Neural progenitor cell (in vitro differentiated cells): ENCODE measurements at places on chromosomes 11 and 22.
A peak's percentile ranks its signal among the peaks of the same experiment; 100 is the strongest.

DNA sequence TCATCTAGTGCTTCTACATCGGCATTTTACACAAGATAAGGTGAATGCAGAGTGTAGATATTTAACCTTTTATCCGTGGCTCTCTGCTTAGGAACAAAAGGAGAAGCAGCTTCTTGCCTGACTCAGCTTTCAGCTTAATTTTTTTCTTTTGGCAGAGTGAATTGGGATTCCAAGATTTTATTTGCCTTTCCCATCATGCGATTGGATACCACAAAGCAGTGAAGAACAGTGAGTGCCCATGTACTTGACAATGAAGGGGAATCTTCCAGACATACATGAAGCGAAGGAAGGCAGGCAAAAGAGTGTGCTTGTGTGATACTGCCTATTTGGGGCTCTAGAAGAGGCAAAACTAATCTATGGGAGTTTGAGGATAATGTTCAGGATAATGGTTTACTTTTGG lies 17.0 kb upstream of the CHKA start:
- DNase-seq: no peak

DNA sequence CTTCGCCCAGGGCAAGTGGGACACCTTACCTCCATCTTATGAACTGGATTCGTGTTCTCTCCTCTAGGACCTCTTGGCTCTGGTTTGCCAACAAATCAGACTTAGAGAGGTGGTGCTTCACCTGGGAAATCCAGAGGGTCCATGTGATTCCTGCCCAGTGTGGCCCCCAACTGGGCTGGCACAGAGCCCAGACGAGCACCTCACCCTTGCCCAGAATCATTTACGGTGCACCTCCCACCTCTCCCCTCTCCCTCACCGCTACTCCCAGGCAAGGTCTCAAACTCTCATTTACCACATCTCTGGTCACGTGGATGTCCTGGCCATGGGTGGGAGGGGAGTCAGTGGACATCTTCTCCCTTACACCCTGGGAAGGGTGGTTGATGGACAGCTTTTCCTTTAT lies 1.1 kb downstream of the SPATA19 start:
- DNase-seq: no peak

DNA sequence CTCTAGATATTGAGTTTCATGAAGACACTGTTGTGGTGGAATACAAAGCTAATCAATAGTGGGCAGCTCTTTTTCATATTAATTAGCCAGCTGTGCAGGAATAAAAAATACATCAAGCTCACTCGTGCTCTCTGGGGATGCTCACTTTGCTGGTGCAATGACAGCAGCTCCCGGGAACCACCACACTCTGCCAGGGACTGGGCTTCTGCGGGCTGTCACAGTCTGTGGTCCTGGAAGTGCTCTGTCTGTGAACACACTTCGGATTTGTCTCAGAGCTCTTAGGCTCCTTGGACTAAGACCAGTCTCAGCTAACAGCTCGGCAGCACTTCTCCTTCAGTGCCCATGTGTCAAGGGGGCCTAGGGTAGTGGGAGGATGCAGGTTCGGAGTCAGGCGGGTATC lies 393.5 kb downstream of the TENM4 start:
- DNase-seq: no peak

GRCh38 chr11:19509215-19509614 lies 203.4 kb upstream of the NAV2 start:
- peak; percentile 25 for DNase-seq

- no peak for DNase-seq
Observed at GRCh38 chr11:78643676-78644056, 69.0 kb upstream of the NARS2 start.

GRCh38 chr22:32317524-32317923 lies 40.1 kb upstream of the RFPL3 start:
- no peak for DNase-seq

DNA sequence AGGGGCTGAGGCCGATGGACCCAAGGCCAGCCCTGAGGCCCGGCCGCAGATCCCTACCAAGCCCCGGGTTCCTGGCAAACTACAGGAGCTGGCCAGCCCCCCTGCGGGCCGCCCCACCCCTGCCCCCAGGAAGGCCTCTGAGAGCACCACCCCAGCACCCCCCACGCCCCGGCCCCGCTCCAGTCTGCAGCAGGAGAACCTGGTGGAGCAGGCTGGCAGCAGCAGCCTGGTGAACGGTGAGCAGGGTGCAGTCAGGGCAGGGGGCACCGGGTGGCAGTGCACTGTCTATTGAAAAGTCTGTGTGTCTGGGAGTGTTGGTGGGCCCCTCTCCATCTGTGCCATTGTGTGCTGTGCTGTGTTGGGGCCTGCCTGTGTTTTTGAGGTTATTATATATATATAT lies 16.1 kb downstream of the MICALL1 start:
- DNase-seq: no peak

DNA sequence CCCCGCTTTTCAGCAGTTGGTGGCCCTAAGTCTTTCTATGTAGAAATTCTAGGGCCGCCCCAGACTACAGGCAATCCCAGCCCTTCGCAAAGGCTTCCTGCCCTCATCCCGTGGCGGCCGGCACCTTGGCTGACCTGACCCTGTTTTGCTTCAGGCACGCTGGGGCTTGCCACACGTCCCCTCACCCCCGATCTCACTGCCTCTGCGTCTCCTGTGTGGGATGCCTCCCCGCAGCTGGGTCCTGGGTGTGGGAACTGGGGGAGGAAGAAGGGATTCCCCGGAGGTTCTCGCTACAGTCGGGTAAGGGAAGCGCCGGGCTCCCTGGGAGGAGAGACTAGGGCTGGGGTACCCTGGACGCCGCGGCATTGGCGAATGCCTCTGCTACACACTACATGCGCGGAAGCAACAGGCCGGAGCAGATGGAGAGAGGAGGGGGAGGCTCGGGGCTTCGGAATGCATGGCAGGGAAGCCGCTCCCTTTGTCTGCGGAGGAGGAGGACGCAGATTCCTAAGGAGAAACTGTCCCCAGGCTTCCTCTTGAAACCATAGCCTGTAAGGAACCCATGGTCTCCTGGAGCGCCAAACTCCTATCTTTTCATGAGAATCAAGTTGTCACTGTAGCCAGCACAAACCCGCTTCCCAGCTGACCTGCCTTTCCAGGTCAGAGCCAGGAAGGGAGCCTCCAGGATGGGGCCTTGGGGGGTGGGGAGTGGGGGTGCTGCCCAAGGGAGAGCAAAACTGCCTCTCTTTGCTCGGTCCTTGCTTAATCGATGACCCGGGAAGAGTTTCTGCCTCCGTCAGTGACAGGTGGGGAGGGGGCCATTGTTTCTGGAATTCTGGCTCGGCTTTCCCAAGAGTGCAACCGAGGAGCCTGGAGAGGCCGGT lies 1.4 kb downstream of the DTX4 start:
- peak; percentile 90 for DNase-seq

GRCh38 chr22:26041931-26042330 lies 127.3 kb upstream of the SEZ6L start:
- no peak for DNase-seq

DNA sequence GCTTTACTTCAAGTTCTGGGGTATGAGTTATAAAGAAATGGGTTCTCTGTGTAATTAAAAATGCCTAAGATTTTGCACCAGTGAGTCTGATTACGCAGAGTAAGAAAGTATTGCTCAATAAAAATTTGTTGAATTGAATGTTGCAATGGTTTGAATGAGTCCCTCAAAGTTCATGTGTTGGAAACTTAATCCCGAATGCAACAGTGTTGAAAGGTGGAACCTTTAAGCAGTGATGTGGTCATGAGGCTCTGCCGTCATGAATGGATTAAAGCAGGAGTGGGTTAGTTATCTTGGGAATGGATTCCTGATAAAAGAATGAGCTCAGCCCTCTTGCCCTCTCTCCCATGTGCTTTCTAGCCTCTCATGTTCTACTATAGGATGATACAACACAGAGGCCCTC lies 52.6 kb upstream of the SESN3 start:
- DNase-seq: no peak

GRCh38 chr11:46422588-46422987 lies 31.0 kb upstream of the CHRM4 start:
- DNase-seq: no peak

GRCh38 chr11:107858217-107859070 lies at the start of gene SLC35F2:
SLC35F2 (minus strand) TSS chr11:107858787; CDS start chr11:107858767, 20 bp downstream.
- DNase-seq: peak; percentile 89

DNA sequence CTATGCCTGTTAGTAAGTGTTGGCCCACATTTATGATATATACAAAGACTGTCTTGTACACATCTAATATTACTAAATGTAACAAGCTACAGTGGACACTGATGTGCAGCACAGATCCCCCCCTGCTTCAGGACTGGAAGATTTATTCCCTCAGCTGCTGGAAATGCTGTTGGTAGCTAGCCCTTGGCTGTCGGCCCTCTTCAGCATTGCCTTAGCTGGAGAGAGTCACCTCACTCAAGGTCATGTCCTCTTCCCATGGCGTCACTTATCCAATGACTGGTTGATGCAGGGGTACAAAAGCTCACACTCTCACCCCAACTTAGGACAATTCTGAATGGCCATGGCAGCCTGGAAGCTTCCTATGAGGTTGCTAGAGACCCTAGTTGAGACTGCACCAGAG lies 312.7 kb downstream of the SOX6 start:
- no peak for DNase-seq

- DNase-seq: peak; percentile 80
Observed at GRCh38 chr22:43014316-43014868, 557 bp downstream of the PACSIN2 start.

DNA sequence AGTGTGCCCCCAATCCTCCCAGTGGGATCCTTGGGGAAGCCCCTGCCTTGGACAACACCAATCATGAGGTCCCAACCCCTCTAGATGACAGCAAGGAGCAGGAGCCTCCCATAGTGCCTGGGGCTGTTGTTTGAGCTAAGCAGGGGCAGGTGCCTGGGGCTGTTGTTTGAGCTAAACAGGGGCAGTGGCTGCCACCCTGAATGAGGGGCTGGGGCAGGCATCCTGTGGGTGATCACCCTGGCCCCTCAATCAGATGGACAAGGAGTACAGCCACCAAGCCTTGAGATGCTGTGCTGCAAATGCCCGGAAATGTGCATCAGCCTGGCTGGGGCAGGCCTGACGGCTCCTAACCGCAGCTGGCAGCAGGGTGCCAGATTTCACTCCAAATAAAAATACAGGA lies 66.7 kb downstream of the MYEOV start:
- no peak for DNase-seq

DNA sequence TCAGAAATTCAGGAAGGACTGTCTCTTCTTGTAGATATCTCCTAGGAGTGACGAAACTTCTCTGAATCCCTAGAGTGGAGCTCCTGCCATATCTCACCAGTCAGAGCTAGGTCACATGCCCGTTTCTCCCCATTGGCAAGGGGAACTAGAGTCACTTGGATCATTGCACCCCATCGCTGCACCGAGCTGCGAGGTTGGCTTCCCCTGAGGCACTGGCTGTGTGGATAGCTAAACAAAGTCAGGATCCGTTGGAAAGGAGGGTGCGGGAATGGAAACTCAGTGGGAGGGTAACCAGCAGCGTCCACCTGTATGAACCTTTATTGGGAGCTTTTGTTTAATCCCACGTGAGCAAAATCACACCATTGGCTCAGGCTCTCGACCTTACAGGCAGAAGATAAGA lies 283.8 kb downstream of the BRD1 start:
- DNase-seq: no peak

DNA sequence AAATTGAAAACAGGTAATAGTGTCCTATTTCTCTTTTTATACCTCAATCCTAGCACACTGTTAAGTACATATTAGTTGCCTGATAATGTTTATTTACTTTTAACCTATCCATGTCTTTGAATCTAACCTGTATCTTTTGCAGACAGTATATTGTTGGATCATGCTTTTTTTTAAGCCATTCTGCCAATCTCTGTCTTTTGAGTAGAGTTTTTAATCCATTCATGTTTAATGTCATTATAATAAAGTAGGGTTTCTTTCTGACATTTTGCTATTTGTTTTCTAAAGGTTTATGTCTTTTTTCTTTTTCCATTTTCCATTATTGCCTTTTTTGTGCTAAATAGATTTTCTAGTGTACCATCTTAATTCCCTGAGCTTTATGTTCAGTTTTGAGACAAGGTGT lies 23.8 kb upstream of the DEPDC7 start:
- no peak for DNase-seq

GRCh38 chr11:110069158-110069737 lies 23.9 kb upstream of the ZC3H12C start:
- DNase-seq: no peak

- DNase-seq: no peak
Observed at GRCh38 chr11:26958005-26958701, 35.8 kb upstream of the FIBIN start.

DNA sequence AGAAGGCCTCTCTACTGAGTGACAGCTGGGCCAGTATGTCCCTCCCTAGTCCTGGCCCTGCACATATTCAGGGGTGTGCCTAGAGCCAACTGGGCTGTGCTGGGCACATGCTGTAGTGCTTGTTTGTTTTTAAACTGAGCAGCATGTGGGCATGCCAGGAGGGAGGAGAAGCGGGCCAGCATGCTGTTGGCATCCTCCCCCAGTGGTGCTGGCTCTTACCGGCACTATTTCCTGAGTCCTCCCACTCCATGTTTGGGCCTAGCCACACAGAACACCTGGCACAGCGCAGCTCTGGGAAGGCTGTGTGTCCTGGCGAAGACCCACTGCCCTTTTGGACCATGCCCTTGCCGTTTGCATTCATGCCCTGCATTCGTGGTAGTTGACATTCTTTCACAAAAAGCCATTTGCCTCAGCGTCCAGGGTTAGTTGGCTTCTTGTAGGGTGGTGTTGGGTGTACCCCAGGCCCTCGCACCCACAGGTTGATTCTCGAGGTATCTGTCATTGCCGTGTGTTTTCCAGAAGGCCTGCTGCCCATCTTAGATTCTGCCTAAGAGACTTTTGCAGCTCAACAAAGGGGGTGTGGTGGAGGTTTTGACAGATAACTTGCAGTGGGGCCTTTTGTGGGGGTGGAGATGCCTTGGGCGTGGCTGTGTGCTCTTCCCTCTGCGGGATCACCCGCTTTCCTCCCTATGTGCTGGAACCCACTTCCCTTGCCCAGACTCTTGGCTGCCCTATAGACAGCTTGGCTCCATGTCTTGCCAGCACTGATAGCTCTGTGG lies 13.6 kb downstream of the DGCR8 start:
- no peak for DNase-seq

DNA sequence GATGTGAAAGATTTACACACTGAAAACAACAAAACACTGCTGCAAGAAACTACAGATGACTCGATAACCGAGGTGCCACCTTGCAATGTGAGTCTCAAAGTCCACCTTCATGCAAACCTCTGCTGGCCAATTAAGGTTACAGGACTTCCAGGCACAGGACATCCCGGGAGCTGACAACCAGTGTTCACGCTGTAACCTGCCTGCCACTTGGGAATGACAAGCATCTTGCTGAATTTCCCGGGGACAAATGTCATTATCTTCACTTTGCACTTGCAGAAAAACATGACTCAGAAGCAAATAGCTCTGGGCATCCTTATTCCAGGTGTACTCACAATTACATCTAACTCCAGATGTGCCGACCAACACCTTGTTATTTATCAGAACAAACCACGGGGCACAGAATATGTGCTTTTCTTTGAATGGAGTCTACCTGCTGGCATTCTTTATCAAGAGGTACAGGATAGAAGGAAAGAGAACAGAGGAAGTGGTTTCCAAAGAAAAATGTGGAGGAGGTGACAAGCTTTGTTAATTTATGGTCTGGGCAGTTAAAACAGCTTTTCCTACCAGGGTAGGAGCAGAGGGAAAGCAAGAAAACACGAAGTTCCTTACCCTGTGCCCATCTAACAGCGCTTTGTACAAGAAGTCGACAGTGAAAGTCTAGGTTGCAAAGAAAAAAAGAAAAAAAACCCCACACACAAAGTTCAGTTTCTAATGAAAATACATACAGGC lies 72.3 kb downstream of the SHANK2 start:
- DNase-seq: no peak

- no peak for DNase-seq
Observed at GRCh38 chr11:20894296-20894695, 224.9 kb downstream of the NELL1 start.

GRCh38 chr11:125990244-125990643 lies 44.4 kb downstream of the VSIG10L2 start:
- DNase-seq: no peak

- DNase-seq: no peak
Observed at GRCh38 chr22:43818981-43819380, 6.9 kb upstream of the EFCAB6 start.
